Eye (tissue), 1 donor: ENCODE measurements at places on chromosomes 13 and 19.

GRCh38 chr13:104854698-104855097 is 1680.8 kb downstream of the EFNB2 start:
- DNase-seq: no peak

GRCh38 chr13:41075034-41075433 is 13.7 kb downstream of the WBP4 start:
- DNase-seq: peak; percentile 73

DNA sequence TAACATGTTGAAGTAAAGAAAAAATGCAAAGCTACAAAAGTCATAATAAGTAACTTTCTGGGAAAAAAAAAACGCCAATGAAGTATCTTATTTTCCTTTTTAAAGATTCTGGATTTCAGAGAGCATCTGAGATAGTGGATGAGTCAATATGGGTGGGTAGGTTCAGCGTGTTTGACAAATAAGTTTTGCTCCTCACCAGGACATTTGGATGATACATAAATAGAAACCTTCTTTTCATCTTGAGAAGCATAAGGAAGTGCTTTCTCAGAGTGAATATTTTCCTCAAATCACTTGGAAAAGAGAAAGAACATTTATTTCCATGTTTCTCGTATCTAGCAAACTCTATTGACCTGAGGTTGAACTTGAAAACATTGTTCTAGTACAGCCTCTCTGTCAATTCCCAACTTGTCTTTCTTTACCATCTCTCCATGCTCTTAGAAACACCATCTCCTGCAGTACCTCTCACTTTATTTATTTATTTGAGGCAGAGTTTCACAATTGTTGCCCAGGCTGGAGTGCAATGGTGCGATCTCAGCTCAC is 463.2 kb downstream of the KLF5 start:
- DNase-seq: no peak

- DNase-seq: no peak
These were observed 1146.3 kb upstream of the MIR17HG start for GRCh38 chr13:90201202-90201601.

- peak; percentile 29 for DNase-seq
These were observed 314.7 kb downstream of the FOXO1 start for GRCh38 chr13:40351537-40352379.

GRCh38 chr13:38685974-38686576 is 802 bp upstream of the FREM2 start:
- peak; percentile 78 for DNase-seq

GRCh38 chr13:80082396-80083080 is 258.4 kb downstream of the SPRY2 start:
- DNase-seq: no peak

DNA sequence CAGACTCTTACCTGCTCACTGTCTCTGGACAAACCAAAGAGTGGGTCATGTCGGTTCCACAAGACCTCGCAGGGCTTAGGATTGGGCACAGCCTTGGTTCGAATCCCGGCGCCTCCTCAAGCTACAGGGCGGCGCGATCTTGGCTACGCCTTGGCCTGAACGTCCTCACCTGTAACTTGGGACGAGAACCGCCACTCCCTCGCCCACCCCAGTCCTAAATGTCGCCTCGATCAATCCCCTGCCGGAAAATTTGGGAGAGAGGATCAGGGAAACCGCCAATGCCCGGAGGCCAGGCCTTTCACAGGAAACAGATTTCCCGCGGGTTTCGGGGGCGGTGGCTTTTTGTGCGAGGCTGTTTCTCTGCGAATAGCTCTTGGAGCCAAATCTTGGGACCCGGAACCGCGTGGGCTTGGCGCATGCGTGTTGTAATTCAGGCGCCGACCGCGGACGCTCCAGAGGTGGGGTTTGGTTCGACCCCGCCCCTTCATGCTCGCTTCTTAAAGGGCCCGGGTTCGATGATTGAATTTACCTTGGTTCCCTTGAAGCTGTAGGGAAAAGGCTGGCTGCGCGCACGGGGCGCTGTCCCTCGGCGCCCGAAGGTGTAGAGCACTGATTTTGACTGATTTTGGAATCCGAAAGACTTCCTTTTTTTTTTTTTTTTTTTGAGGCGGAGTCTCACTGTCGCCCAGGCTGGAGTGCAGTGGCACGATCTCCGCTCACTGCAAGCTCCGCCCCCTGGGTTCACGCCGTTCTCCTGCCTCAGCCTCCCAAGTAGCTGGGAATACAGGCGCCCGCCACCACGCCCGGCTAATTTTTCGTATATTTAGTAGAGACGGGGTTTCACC is at the start of gene NR2C2AP:
Gene NR2C2AP, minus strand, starts transcription at position 403 of the 845 bp plus-strand sequence. Its CDS starts 354 bp downstream, at position 49.
- peak; percentile 95 for DNase-seq

- no peak for DNase-seq
These were observed 864.9 kb upstream of the PCDH20 start for GRCh38 chr13:62280590-62280989.

GRCh38 chr13:69319656-69320055 is 788.0 kb upstream of the ATXN8OS start:
- DNase-seq: no peak

GRCh38 chr19:9166846-9167245 is 11.9 kb upstream of the OR7D2 start:
- DNase-seq: no peak
